Stimulated activated CD4-positive, alpha-beta T cell treated with anti-CD3 and anti-CD28 coated beads, Interleukin-1b, Interleukin-23, amount 100 ng/mL, for 1 hour (primary cell): ENCODE measurements at places on chromosomes 16 and 17.
A peak's percentile ranks its signal among the peaks of the same experiment; 100 is the strongest.

GRCh38 chr17:77958716-77959125, 218 bp downstream of the TNRC6C start:
- DNase-seq = no peak

GRCh38 chr17:82461827-82462524, 3.4 kb downstream of the NARF start:
- DNase-seq = no peak

DNA sequence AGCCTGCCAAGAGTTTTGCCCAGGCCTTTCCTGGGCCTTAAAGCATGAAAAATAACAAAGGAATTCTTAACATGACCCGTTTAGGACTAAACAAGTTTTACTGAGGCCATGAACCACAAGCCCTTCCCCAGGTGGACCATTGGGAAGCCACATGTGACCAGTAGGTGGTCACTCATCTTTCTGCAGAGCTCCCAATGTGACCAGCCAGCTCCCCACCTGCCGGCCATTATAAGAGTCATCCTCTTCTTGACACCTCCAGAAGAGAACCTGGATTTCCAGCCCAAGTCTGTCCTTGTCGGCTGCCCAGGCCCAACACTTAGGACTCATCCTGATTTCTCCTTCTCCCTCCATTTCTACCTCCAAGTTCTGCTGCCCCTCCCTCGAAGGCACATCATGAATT, 91.7 kb upstream of the DNAH17 start:
- no peak for DNase-seq

- no peak for DNase-seq
These were observed 11.7 kb downstream of the SGCA start for GRCh38 chr17:50177476-50177875.

DNA sequence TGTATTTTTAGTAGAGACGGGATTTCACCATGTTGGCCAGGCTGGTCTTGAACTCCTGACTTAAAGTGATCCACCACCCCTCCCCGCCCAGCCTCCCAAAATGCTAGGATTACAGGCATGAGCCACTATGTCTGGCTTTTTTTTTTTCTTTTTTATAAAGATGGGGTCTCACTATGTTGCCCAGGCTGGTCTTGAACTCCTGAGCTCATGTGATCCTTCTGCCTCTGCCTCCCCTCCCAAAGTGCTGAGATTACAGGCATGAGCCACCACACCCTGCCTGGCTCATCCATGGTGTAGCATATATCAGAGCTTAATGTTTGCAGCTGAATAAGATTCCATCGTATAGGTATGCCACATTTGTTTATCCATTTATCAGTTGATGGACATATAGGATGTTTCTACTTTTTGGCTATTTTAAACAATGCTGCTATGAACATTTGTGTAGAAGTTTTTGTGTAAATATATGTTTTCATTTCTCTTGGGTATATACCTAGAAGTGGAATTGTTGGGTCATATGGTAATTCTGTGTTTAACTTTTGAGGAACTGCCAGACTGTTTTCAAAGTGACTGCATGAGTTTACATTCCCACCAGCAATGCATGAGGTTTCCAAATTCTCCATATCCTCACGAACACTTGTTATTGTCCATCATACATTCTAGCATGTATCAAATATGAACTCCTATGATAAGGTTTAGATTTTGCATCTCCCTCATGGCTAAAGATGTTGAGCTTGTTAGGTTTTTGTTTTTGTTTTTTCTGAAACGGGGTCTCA, 55.7 kb upstream of the HAS3 start:
- DNase-seq = no peak

DNA sequence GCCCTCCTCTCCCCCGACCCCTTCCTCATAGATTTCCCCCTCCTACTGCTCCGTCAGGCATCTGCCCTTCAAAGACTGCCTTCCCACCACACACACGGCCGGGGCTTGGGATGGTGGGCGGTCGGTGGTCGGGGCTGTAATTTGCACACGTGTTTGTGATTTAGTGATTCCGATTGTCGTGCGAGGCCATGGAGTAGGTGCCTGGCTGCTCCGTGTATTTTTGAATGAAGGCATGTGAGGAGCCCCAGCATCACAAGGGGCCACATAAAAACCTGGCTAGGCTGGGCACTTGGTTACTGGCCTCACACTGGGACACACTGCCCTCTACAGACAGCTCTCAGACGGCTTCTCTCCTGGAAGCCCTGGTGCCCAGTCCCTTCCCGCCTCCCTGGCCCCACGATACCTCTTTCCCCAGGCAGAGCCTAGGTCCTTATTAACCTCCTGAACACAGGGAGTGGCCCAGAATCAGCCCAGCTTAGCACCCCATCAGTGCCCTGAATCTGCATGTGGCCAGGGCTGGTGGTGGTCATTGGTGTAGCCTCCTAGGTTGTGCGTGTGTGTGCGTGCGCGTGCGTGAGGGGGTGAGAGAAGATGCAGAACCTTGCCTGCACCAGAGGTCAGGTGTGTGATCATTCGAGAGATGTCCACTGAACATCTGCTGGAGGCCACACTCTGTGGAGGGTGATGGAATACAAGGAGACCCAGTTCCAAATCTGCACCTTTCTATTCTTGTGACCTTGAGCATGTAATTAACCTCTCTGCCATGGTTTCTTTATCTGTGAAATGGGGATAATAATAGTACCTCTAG, 1.3 kb upstream of the SOCS1 start:
- no peak for DNase-seq

DNA sequence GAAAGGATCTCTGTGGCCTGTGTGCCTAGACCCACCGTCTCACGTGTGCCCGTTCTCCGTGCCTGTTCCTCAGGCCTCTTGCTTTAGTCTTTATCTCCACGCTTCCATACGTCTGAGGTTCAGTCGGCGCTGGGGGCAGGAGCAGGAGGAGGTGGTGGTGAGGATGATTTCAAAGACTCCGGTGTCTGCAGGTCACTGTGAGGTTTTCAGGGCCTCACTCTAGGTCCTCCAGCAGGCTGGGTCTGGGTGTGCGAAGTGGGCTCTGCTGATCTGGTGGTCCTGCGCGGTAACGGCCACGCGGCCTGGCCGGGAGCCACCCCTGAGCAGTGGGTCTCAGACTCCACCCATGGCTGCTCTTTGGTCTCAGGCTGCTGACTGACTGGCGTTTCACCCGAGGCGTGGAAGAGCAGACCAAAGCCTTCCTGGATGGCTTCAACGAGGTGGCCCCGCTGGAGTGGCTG, 14.4 kb upstream of the CLEC18A start:
- DNase-seq = no peak

- DNase-seq = peak; percentile 9
These were observed 471.6 kb downstream of the SOX9 start for GRCh38 chr17:72592242-72592966.

DNA sequence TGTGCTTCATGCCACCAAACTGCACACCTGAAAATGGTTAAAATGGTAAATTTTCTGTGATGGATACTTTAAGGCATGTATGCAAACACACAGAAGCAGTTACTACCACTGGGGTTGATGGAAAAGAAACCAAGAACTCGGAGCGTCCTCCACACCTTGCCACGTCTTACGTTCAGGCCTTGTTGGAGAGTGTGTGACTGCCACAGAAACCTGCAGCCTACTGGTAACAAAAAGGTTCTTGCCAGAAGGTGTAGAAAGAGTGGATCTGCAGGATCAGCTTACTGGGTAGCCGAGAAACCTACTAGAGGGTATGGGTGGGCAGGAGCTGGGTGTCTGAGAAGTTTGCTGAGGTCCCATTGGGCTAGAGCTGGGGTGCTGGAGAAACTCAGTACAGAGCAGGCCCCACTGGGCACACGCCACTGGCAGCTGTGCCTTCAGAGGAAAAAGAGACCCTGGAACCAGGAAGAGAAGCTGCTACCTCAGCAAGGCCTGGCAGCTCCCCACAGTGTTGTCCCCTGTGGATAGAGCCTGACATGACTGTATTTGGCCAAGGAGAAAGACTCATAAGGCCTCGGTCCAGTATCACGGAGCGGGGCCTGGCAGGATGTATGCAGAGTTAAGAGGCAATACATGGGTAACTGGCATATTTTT, 204.6 kb downstream of the SEC14L1 start:
- DNase-seq = no peak

DNA sequence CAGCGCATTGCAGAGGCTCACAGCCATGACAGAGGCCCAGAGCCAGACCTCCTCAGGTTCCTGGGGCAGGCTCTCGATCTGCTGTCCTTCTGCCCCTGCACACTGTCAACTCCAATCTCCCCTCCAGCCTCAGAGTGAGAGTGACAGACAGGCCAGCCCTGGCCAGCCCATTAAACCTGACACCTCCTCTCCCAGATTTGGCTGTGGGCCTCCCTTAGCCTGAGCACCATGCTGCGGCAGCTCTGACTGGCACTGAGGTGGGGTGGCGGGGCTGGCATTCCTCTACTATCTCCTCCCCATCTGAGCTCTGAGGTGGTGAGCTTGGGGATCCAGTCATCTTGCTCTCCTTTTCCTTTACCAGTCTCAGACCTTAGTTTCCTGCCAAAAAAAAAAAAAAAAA, 15.5 kb upstream of the C1QL1 start:
- no peak for DNase-seq

GRCh38 chr16:12225255-12225654, 248.7 kb downstream of the SNX29 start:
- no peak for DNase-seq

DNA sequence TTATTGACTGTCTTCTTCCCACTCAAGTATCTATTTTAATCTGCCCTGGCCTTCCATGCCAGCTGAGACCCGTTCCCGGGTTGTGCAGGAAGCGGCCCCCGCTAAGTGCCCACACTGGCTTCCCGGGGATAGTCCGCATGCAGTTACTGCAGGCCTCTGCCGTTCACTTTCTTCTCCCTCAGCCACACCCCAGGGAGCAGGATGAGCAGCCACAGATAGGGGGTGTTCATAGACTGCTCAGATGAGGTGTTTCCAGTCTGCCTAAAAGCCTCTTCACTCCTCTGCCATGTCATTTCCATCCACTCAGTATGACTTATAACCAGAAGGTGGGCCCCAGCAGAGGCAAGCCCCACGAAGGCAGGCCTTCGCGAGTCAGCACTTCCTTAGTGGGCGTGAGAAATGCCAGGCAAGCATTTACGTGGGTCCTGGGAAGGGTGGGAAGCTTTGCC, 7.7 kb downstream of the MED9 start:
- no peak for DNase-seq
